ENCODE measurements at places on chromosomes 3 and 15.

DNA sequence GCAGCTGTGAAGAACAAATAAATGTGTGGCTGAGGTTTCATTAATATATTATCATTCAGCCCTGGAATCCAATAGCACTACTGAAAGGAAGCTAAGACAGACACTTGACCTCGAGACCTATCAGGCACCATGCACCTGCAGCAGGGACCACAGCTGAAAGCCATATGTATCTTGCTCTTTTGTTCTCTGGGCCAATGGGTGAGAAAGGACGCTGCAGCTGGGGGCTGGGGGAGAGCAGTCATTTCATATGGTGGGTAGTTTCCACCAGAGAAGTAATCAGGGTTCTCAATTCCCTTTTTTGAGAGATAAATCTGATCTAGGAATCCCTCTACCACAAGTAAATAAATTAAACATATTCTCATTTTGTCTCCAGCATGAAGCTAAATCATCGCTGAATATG lies 225.6 kb upstream of the STRIT1 start:
- DNase-seq, result no peak

- no peak for DNase-seq
Observed at GRCh38 chr3:106703524-106703923, 673.7 kb upstream of the CCDC54 start.

DNA sequence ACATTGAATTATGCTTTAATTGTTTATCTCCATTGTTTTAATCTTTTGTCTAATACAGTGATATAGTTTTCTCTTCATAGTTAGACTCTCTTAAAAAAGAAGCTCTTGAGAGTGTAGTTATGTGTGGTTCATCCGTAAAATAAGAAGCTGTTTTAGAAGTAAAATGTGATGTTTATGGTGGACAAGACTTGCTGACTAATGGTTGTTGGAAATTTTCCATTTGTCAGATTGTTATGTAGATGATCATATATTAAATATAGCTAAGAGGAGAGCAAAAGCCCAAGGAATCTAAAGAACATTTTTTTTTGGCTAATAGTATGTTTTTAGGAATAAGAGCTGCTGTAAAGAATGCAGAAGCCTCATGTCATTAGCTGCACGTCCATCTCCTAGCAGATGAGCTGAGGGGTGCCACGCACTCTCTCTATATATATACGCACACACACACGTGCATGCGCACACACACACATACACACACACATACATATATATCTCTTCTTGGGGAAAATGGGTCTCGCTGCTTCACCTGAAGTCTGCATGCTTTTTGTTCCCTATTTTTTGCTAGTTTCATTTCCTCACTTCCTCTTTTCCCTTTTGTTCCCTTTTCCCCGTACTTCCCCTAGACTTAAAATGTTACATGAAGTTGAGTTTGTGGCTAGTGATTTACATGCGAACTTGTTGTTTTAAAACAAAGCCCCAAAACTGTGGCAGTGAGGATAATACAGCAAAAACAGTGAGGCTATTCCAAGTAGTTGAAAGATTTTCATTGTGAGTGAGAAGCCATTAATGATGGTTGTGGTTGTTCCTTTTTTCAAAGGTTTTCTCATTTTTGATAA lies 107.8 kb downstream of the MBNL1 start:
- DNase-seq, result no peak

DNA sequence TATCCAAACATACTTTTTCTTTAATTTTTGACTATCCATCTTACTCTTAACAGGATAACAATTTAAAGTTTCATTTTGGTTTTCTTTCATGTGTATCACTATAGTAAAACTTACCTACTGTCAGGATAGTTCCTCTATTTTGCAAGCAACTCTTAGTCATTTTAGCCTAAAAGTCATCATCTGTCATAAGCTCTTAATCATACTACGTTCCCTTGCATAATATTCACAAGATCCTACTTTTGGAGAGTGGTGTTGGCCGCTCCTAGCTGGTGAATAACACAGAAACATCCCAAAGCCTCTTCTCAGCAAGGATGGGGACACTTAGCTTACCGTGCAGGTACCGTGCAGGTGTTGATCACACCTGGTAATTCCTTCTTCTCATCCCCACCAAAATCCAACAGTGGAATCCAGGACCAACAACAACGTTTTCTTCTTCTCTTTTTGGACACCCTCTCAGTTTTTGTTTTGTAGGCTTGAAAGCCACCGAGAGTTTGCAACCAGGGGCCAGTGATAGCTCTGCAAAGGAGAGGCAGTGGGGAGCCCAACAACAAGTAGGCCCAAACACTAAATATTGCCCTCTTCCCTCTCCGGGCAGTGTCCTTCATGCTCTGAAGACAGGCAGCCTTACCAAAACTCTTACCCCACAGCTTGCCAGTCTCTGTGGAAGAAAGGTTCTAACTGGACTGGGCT lies 433 bp downstream of the FILIP1L start:
- DNase-seq, result no peak

DNA sequence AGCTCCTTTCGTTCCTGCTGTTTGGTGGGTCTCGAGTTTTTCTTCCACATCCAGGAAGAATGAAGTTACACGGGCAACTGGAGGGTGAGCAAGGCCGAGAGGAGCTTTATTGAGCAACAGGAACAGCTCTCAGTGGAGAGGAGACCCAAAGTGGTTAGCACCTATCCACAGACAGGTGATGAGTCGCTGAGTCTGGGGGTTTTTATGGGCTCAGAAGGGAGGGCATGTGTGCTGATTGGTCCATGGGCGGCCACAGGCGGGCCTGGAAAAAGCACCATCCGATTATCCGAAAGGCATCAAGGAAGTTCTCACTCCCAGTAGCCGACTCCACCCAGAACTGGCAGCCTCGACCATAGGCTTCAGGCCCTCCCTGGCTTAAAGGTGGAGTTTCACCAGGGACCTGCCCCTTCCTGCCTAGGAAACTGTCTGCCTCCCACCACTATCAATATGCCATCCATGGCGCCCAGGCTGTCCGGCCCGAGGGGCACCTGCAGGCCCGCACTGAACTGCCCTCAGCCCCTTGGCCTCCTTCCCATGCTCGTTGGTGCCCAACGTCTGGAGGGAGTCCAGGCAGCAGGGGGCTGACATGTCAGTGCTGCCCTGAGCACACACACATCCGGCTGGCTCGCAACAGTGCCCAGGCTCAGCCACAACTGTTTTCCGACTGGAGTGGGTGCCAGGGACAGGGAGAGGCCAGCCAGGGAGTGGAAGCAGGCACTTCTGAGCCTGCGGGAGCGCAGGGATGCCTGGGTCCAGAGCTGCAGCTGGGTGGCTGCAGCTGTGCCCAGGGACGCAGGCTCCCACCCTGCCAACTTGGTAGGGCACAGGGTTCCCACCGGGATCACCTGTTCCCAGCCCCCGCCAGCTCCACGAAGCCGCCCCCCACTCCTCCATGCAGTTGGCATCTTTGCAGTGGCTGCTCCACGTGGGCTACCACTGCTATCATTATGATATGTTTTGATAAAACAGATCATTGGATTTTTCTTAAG lies 170.2 kb downstream of the FNDC3B start:
- peak; percentile 85 for DNase-seq

DNA sequence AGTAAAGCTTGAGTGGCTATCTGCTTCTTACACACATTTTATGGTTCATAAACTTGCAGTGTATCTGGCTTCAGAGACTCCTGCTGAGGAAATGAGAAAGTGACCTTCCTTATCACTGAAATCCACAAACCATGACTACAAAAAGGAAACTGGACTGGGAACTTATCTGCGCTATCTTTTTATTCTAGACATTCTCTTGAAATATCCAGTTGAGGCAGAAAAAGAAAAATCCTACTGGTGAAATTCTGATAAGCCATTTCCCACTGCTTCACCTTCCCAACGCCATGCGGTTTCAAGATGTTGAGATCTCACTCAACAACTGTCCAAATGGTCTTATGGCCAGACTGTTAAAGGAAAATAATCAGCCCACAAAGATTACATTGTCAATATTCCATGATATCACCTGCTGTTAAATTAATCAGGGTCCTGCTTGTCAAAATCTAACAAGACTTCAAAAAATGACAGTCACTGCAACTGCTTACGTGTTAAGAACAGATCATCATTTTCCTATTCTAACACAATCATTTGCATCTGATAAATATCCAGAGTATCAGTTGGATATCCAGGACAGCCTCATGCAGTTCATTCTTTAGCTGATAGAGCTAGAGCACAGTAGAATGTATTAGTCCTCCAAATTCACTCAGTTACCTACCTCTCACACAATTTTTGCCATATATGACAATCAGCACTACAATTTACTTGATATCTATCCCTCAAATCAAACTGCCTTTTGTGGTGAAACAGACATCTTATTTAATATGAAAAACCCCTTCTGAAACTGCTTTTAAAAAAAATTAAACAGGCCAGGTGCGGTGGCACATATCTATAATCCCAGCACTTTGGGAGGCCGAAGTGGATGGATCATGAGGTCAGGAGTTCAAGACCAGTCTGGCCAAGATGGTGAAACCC lies 538.1 kb downstream of the MAGI1 start:
- DNase-seq, result no peak

- no peak for DNase-seq
Observed at GRCh38 chr15:47283246-47283645, 434.1 kb upstream of the SEMA6D start.

DNA sequence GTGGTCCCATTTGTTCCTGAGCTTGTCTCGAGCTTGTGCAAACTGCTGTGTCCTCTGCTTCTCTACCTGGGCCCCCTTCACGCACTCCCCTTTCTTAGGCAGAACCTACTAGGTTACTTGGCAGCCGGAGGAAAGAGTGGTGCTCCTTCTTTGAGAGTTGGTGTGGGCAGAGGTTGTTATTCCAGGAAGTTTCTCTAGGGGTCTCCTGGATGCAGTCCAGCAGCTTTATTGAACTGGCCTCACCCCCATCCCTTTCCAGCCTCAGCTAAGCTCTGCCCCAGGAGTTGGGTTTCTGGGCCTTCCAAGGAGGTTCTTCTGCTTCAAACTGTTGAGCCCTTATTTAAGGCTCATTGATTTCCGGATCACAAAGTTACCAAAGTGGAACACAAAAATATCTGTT lies 103.2 kb downstream of the C3orf70 start:
- DNase-seq, result no peak

DNA sequence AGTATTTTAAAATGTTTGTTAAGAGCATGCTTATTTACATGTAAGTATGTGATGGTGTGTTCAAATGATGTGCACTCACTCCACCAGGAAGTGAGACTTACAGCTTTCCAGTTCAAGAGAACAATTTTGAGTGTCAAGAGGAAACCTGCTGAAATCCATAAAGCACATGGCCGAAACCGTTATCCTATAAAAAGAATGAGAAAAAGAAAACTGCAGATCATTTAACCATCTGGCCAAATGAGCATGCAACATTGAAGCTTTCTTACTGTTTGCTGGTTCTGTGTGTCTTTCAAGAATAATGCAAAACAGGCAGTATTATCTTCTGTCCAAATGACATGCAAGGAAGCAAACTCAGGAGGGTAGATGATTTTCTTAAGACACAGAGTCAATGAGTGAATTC lies 26.3 kb downstream of the GABRR3 start:
- DNase-seq, result no peak

Data from Daoy (cell line).